ENCODE measurements at places on chromosomes 16 and 17.

DNA sequence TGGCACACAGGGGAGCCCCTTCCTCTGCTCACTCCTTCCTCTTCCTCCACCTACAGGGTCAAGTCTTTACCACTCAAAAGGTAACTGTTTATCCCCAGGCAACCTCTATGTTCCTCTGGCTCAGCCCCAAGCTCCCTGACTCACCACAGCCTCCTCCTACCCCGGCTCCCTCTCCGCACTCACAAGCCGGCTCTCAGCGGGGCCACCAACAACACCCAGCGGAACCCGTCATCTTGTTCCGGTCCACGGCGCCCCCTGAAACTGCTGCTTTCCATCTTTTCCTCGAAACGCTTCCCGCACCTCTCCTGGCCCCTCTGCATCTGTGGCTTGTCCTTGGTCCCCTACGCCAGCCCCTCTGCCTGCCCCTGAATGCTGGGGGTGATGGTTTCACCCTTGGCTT lies 58.4 kb downstream of the NXN start:
- no peaks in the 10 kb centered on the region for H3K27me3 ChIP-seq
- H3K4me1 ChIP-seq: peaks cover 6% of the 10 kb centered on the region
- no peaks in the 10 kb centered on the region for H3K36me3 ChIP-seq
- H3K27ac ChIP-seq: no peak overlapping the region

- DNase-seq: no peak
- H3K27me3 ChIP-seq: no peaks in the 10 kb centered on the region
- H3K4me1 ChIP-seq: no peaks in the 10 kb centered on the region
- H3K36me3 ChIP-seq: peaks cover 70% of the 10 kb centered on the region
- H3K4me3 ChIP-seq: no peak overlapping the region
Observed at GRCh38 chr17:18889658-18890057, 31.7 kb downstream of the PRPSAP2 start.

DNA sequence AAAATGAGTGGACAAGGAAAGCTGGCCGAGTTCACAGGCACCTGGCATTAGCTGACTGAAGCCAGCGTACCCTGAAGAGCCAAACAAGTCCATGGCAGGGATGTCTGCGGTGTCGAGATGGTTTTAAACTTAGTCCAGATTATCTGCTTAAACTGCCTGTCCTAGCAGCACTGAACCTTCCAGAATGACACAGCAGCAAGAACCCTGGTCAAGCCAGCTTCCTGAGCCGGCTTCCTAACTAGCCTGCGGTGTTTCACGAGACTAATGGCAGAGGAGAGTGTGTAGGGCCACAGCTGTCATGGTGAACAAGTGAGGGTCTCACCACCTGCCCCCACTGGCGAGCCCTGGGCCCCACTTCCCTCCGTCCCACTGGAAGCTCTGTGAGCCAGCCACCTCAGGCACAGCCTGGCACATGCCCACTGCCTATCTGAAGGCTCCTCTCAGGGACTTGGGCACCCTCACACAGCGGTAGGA lies 28.8 kb upstream of the MTSS2 start:
- peak overlapping the region; percentile 67 for H3K27ac ChIP-seq
- H3K4me3 ChIP-seq: no peak overlapping the region
- H3K27me3 ChIP-seq: no peaks in the 10 kb centered on the region
- H3K4me1 ChIP-seq: peaks cover 28% of the 10 kb centered on the region
- no peaks in the 10 kb centered on the region for H3K36me3 ChIP-seq

- peaks cover 26% of the 10 kb centered on the region for H3K27me3 ChIP-seq
- no peak for DNase-seq
- H3K4me3 ChIP-seq: no peak overlapping the region
- no peak overlapping the region for H3K27ac ChIP-seq
- H3K36me3 ChIP-seq: no peaks in the 10 kb centered on the region
Observed at GRCh38 chr16:87017371-87018012, 299.7 kb downstream of the C16orf95 start.

- no peak overlapping the region for H3K27ac ChIP-seq
- no peaks in the 10 kb centered on the region for H3K27me3 ChIP-seq
- no peak for DNase-seq
- H3K36me3 ChIP-seq: peaks cover 67% of the 10 kb centered on the region
Observed at GRCh38 chr17:44892250-44892649, 7.0 kb downstream of the EFTUD2 start.

DNA sequence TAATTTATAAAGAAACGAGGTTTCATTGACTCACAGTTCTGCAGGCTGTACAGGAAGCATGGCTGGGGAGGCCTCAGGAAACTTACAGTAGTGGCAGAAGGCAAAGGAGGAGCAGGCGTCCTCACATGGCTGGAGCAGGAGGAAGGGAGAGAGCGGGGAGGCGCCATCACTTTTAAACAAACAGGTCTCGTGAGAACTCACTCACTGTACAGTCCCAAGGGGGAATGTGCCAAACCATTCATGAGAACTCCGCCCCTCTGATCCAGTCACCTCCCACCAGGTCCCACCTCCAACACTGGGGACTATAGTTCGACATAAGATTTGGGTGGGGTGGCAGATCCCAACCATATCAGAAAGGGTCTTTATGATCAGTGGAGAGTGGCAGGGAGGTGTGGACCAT lies 392.4 kb upstream of the TNRC6C start:
- H3K4me1 ChIP-seq: peaks cover 4% of the 10 kb centered on the region
- H3K36me3 ChIP-seq: no peaks in the 10 kb centered on the region
- no peak for DNase-seq
- peaks cover 14% of the 10 kb centered on the region for H3K27me3 ChIP-seq
- H3K27ac ChIP-seq: no peak overlapping the region

- DNase-seq: no peak
- H3K4me3 ChIP-seq: no peak overlapping the region
- H3K27ac ChIP-seq: no peak overlapping the region
- no peaks in the 10 kb centered on the region for H3K4me1 ChIP-seq
- no peaks in the 10 kb centered on the region for H3K27me3 ChIP-seq
Observed at GRCh38 chr17:40879026-40879425, 6.0 kb downstream of the KRT20 start.

- H3K4me3 ChIP-seq: no peak overlapping the region
- no peaks in the 10 kb centered on the region for H3K27me3 ChIP-seq
- DNase-seq: no peak
Observed at GRCh38 chr17:55336426-55336825, 71.7 kb downstream of the HLF start.

DNA sequence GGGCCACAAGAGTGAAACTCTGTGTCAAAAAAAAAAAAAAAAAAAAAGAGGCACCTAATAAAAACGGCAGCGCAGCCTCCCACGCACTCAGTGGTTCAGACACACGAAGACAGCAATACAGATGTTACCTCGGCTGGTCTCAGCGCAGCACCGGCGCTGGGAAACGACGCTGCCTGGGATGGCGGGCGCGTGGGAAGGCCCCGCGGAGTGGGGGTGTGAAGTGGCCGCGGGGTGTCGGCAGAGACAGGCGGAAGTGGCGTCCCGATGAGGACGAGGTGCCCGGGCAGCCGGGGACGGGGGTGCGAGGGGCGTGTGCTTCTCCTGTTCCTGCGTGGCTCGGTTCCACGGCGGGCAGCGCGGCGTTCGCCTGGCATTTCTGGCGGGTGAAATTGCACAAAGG lies 179.4 kb downstream of the BANP start:
- no peak overlapping the region for H3K27ac ChIP-seq
- DNase-seq: no peak
- H3K27me3 ChIP-seq: no peaks in the 10 kb centered on the region
- no peaks in the 10 kb centered on the region for H3K4me1 ChIP-seq
